ENCODE measurements at places on chromosomes 6 and 20. TPM values are rescaled to one million over a fixed set of nuclear protein-coding genes. Genes with fewer than 3 reads are reported as not detected.

CST9 gene
- not detected for polyA plus RNA-seq

BRPF3 gene
- polyA plus RNA-seq: 52.3 TPM

CRIP3 gene
- 8.4 TPM for polyA plus RNA-seq

CDH22 gene
- 0.37 TPM for polyA plus RNA-seq

- no peak for DNase-seq
- no peak overlapping the region for H3K27ac ChIP-seq
- peaks cover 32% of the 10 kb centered on the region for H3K36me3 ChIP-seq
Measured at GRCh38 chr20:3123542-3123941, 36.1 kb downstream of the FASTKD5 start.

GRCh38 chr6:117615750-117616390 lies 13.6 kb upstream of the GOPC start:
- no peaks in the 10 kb centered on the region for H3K36me3 ChIP-seq
- no peaks in the 10 kb centered on the region for H3K27me3 ChIP-seq
- DNase-seq: no peak
- no peak overlapping the region for H3K4me3 ChIP-seq

DNA sequence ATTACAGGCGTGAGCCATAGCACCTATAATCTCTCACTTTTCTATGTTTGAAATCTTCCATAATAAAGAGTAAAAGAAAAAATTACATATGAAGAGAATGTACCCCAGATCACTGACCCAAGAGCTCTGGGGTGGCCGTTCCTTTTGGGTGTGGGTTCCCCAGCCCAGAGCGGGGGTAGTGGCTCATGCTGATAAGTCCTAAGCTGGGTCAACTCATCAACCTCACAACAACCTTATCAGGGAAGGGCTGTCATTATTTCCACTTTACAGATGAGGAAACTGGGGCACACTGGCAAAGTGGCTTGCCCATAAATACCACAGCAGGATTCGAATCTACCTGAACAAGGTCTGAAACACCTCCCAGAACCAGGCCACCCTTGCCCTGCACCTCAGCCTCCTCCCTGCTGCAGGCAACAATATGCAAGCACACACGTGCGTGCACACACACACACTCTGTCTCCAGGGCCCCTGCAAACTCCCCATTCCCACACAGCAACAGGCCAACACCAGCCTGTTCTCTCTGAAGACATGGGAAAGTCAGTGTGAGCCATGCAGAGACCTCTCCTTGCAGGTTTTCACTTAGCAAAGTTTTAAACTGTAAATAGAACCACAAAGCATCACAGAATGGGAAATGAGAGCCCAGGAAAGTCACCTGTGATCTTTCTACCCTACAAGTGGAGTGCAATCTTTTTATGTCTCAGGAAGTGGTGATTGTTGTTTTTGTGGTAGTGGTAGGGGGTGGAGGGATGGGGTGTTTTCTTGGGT lies 27.7 kb downstream of the BFSP1 start:
- H3K36me3 ChIP-seq: no peaks in the 10 kb centered on the region
- no peak for DNase-seq
- H3K27ac ChIP-seq: no peak overlapping the region
- H3K4me1 ChIP-seq: peaks cover 4% of the 10 kb centered on the region
- H3K27me3 ChIP-seq: no peaks in the 10 kb centered on the region
